Stimulated activated CD4-positive, alpha-beta T cell treated with anti-CD3 and anti-CD28 coated beads, Interleukin-2, amount 100 ng/mL, for 48 hours (primary cell): ENCODE measurements at places on chromosomes 1 and 21.

DNA sequence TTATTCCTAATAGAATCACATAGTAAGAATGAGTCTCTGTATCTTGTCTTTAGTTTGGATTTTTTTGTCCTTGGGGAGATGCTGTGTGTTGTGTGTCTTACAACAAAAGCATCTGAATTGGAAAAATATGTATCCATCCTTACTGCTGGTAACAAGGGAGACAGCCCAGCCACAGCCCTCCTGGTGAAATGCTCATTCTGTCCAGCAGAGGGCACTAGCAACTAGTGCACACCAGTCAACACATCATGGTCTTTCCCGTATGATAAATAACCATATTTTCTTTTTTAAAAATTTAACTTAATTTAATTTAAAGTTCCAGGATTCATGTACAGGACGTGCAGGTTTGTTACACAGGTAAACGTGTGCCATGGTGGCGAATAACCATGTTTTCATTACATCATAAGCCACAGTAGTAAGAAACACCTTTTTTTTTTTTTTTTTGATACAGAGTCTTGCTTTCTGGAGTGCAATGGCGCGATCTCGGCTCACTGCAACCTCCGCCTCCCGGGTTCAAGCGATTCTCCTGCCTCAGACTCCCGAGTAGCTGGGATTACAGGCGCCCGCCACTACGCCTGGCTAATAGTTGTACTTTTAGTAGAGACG is 245.1 kb downstream of the PTBP2 start:
- peak; percentile 71 for DNase-seq

DNA sequence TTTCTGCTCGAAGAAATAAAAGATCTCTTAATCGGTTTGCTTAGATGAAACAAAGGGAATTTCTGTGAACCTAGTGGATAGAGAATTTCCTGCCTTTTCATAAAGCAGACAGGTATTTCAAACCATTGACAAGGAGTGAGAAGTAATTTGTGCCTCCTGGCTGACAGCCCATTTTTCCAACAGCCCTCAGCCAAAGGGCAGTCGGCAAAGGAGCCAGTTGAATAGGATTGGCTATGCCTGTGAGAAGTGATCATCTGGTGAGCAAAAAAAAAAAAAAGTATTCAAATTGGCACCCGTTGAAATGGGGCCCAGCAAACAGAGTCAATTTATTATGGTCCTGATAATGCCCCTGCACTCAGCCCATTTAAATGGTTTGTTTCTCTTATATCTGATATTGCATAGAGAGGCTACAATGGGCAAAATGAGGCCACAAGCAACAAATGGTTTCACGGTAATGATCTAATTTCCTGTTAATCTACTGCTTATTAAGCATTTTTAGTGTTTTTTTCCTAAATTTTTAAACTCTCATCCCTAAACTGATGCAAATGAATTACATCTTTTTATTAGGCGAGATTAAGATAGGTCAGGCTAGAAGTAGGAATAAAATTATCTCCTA is 477.5 kb downstream of the NUF2 start:
- no peak for DNase-seq

- no peak for DNase-seq
These were observed 111.3 kb downstream of the TNFSF18 start for GRCh38 chr1:172939475-172939874.

DNA sequence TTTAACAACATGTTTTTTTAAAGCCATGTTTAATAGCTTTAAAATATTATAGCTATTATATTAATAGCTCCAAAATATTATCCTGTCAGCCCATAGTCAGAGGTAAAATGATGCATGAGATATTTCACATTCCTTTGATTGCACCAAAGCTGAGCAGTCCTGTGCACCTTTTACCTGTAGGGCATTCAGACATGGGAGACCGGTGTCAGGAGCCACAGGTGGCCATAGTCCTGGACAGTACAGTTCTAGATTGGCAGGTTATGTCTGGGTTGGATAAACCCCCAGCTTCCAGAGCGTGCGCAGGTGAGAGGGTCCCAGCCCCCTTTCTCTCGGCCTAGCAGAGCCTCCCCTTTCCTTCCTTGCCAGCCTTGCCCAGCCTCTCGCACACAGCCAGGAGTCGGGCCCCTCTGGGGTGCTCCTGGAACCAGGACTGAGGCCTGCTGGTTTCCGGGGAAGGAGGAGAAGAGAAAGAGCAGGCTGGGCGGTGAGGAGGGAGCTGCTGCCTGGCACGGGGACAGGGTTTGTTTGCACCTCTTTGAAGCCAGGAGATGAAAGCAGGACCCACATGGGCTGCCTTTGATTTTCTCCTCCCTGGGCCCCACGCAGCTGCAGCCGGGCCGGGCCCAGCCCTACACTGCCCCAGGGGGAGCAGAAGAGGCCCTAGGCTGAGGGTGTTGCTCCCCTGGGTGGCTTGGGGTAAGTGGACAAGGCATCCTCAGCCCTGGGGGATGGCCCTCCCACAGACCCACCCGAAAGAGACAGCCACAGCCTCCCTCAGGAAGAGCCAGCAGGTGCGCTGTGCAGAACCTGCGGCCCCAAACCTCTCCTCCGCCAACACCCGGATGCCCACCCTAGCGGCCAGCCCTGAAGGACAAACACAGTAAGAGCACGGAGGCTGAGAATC is 75.2 kb upstream of the TARDBP start:
- DNase-seq, result no peak

DNA sequence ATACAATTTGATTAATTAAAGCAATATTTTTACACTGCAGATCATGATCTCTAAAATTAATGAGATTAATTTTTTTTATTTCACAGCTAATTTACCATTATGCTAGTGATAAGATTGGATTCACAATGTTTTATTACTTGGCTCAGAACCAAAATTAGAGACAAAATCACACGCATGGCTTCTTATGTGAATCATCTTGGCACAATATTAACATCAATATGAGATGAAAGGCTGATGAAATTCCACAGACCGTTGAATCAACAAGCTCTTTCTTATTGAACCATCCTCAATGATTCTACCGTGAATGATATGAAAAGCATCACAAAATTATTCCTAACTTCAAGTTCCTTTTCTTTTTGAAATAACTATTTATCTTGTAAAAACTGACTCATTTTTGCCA is 544.9 kb downstream of the KCNT2 start:
- DNase-seq, result no peak

- no peak for DNase-seq
These were observed 54.1 kb downstream of the TAS1R2 start for GRCh38 chr1:18805150-18805879.

DNA sequence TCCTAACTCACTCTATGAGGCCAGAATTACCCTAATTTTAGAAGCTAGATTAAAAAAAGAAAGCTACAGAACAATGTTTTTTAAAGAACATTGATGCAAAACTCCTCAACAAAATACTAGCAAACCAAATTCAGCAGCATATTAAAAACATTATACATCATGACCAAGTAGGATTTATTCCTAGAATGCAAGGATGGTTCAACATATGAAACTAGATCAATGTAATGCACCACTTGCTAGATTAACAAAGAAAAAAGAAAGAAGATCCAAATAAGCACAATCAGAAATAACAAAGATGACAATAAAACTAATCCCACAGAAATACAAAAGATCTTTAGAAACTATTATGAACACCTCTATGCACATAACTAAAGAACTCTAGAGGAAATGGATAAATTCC is 13.3 kb upstream of the PPT1 start:
- DNase-seq, result no peak

DNA sequence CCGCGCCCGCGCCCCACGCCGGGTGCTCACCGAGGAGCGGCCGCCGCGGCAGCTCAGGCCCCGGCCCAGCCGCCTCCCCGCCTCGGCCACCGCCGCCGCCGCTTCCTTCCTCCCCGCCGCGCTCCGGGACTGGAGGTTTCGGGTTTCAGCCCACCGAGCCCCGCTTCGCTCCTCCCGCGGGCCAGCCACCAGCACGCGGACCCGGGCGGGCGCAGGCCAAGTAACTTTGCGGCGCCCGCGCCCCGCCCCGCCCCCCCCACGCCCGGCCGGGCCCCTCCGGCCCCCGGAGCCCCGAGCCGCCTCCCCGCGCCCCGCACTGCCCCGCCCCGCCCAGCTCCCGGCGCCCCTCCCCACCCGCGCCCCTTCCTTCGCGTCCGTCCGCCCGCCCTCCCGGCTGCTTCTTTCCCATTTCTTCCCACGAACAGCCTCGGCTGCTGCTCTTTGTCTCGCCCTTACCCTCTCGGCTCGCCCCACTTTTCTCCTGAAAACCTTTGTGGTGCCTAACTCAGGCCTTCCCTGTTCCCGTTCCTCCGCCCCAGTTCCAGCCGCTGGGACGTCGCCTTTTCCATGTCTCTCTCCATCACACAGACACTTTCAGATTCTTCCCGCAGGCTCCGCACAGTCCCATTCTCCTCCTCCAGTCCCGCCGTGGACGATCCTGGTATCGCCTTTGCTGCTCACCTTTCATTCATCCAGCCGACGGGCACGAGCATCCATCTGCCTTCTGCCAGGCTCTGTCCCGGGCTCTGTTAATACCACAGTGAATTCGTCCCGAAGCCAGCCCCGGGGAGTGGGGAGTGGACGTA is at the start of gene GPR161:
Gene GPR161 (minus strand): TSS at position 222 of the 806 bp plus-strand sequence. CDS start 32,080 bp downstream, outside the sequence.
- peak; percentile 13 for DNase-seq

DNA sequence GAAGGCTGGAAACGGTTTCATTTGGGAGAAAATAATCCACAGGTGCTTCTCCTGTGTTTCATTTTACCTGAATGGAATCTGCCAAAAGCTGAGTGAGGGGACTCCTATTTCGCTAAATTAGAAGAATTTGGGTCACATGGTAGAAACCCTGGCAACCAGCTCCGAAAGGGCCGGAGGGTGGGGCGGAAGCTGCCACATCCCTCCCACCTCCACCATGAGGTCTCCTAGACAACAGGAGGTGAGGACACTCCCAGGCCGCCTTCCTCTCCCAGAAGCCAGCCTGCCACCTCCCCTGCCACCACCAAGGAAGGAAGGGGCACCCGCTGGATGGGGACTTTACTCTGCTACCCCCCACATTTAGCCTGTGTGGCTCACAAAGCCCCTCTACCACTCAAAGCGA is 199.9 kb upstream of the ZC3H12A start:
- no peak for DNase-seq

GRCh38 chr1:53176452-53177208 is 20.0 kb upstream of the CPT2 start:
- no peak for DNase-seq

GRCh38 chr1:27527223-27527889 is 37.4 kb upstream of the WASF2 start:
- no peak for DNase-seq

- DNase-seq, result no peak
These were observed 6.6 kb upstream of the FMO3 start for GRCh38 chr1:171084091-171084490.

DNA sequence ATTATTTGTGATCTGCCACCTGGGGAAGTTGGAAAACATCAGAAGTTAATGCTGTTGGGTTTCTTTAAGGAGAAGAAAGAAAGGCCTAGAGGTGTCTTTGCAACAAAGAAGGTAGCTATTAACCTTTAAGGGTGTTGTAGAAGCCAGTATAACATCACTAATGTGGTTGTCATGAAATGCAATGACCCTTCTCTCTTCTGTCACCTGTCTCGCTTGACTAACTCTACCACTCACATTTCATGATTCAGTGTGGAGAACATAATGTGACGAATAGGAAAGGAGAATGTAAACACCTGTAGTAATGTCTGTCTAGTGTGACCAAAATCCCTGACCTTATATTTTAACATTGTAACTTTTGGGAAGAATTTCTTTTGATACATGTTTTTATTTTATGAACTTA is 211.7 kb upstream of the UBE2U start:
- DNase-seq, result no peak

DNA sequence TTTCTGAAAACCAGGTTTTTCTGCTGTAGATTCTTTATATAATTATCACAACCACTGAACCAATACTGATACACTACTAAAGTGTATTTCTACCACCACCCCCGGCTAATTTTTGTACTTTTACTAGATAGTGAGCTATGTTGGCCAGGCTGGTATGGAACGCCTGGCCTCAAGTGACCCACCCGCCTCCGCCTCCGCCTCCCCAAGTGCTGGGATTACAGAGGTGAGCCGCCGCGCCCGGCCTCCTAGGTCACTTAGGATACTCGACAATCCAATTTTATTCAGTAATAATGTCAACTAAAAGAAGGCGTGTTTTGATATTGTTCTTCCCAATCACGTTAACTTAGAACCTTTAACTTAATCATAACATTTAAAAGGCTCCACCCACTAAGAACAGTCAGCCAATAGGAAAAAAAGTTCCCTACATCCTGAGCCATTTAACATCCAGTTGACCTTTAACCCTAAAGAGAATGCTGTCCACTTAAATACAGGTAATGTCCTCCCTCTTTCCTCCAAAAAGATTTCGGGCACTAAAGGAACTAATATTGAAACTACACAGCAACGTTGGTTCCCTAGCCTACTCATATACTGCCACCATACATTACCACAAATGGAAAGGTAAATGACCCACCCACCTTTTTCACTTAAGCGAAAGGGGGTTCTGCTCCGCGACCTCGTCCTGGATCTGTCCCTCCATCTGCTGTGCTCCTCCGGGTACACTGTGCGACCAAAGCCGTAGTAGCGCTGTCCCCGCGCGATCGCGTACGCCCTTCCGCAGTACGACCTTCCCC is 1.2 kb downstream of the RSRP1 start:
- DNase-seq, result no peak

GRCh38 chr1:156246781-156247459 is 936 bp downstream of the PAQR6 start:
- no peak for DNase-seq

DNA sequence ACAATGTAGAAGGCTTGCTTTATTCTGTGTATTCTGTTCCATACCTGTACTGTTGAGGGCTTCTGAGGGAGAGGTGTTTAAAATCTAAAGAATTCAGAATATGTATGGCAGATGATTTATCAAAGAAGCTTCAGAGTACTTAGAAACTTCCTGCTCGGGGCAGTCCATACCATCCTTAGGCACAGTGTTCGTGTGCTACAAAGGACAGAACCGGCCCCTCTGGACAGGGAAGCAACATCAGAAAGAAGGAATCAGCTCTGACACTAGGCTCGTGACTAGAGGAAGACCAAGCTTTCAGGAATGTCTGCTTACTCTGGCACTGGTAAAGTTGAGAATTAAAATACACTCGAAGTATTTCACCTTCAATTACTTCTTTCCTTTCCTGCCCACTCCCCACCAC is 14.1 kb downstream of the SELP start:
- no peak for DNase-seq

- no peak for DNase-seq
These were observed 633 bp downstream of the DMRTA2 start for GRCh38 chr1:50422675-50422945.

GRCh38 chr1:52191395-52191965 is 49.6 kb downstream of the ZFYVE9 start:
- DNase-seq, result no peak

DNA sequence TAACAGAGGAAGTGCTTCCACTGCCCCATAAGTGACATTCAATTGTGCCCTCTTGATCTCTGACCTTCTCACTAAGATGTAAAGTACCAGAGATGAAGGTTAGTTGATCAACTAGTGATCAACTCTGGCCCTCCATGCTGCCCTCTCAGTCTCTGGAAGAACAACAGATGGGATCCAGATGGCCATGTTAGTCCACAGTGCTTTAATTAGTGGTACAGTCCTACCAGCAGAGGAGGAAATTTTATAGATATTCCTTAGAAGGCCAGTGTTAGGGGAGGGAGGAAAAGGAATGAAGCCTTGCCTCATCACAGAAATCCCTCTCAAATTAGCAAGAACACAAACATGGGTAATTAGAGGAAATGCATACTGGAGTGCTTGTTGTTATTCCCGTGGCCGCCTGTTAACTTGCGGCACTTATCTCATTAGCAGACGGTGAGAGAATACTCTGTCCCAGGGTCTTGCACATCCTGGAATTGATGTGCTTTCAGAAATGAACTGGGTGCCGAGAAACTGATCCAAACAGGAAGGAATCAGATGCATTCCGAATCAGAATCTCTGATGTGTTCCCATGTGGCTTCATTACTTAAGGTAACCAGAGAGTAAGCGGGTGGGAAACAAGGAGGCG is 91.1 kb upstream of the RGS4 start:
- no peak for DNase-seq

GRCh38 chr1:107135463-107135862 is 5.4 kb upstream of the NTNG1 start:
- no peak for DNase-seq
